Tracheal epithelial cell (primary cell): ENCODE measurements at places on chromosomes 1 and 21. TPM values are rescaled to one million over a fixed set of nuclear protein-coding genes. Genes with fewer than 3 reads are reported as not detected.

The MIXL1 gene
- total RNA-seq, result not detected in 2 replicates

The LMX1A gene
- total RNA-seq, result not detected in 2 replicates

The OR2L8 gene
- total RNA-seq, result not detected in 2 replicates

The CYP4X1 gene
- total RNA-seq, result 0.21 TPM in 1 of 2 replicates, not detected in the other

The FAM3B gene
- total RNA-seq, result 0.72 TPM in 1 of 2 replicates, not detected in the other

The HCN3 gene
- total RNA-seq, result 0.43 and 0.72 TPM in 2 replicates

The AGT gene
- total RNA-seq, result 0.24 TPM in 1 of 2 replicates, not detected in the other

The CACNA1S gene
- not detected in 2 replicates for total RNA-seq

The TRPM2 gene
- total RNA-seq, result under 0.01 and 0.24 TPM in 2 replicates

The FUBP1 gene
- total RNA-seq, result 78.8 and 99.5 TPM in 2 replicates

The NTNG1 gene
- total RNA-seq, result 3.6 and 6.3 TPM in 2 replicates

The OVAAL gene
- total RNA-seq, result not detected in 2 replicates

The MPZ gene
- total RNA-seq, result 0.21 and 0.24 TPM in 2 replicates

The LCE2C gene
- not detected in 2 replicates for total RNA-seq

The CCDC24 gene
- total RNA-seq, result 3.4 and 5.3 TPM in 2 replicates

The OR10Z1 gene
- total RNA-seq, result not detected in 2 replicates

The SYNC gene
- 8.3 and 18.8 TPM in 2 replicates for total RNA-seq
